COLO829 (cell line): ENCODE measurements at places on chromosomes 7 and 10.

DNA sequence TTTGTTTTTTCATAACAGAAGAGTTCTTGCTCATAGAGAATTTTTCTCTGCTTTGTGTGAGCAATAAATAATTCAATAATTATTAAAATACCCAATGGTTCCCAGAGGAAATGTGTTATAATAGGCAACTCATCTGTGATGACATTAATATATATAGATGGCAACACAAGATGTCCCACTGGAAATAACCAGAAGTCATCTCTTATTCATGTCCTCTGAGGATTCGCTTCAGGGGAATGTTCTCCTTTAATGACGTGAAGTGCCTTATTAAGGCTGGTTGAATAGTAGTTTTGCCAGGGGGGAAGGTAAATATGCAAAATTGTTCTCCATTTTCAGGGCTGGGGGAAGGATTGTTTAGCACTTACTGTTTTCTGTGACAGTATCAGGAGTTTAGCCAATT is 3.1 kb downstream of the SLC39A12 start:
- DNase-seq, result no peak

GRCh38 chr7:20484356-20484755 is 131.1 kb upstream of the ABCB5 start:
- DNase-seq, result peak; percentile 40

GRCh38 chr7:150994141-150994837 is 3.5 kb downstream of the NOS3 start:
- no peak for DNase-seq

GRCh38 chr10:82986216-82986615 is 1111.2 kb downstream of the NRG3 start:
- DNase-seq, result no peak

DNA sequence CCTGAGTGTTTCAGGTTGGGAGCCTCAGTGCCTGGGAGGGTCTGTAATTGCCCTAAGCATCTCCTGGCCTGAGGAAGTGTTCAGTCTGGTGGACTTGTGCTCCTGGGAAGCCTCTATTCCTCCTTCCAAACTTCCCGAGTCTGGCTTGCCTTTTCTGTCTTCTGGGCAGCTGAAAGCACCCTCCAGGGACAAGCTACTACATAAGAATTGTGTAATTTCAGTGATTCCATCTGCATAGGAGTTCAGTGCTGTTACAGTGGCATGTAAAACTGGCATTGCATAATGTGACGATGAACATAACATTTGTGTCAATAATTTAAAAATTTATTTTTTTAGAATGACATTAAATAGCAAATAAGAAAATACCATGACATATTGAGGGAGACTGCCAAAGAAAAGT is 109.3 kb downstream of the AOAH start:
- DNase-seq, result no peak

GRCh38 chr7:71793251-71793650 is 618.9 kb downstream of the CALN1 start:
- DNase-seq, result no peak

DNA sequence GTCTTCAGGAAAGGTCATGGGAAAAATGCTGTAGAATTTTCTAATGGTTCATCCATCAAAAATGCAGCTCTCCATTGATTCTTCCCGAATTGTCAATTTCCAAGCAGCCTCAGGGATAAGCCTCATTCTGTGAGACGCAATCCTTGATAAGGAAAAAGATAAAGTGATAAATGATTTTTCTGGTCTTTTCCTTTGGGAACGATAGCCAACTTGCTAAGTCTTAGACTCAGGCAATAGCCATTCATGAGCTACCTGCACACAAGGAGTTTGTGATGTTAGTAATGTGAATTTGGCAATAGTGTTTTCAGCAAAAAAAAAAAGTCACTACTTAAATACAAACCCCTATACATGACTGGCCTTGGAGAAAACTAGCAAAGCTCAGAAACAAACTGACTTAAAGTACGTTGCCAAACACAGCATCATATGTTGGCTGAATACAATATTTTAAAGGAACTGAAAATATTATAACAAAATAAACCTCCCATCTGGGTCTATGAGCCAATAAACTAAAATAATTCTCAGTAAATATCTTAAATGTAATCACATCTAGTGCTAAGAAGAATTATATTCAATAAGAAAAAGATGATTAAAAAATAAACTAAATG is 75.5 kb downstream of the KLF6 start:
- no peak for DNase-seq

GRCh38 chr10:77060913-77061312 is 576.7 kb downstream of the KCNMA1 start:
- DNase-seq, result no peak

GRCh38 chr7:98213888-98214810 is 2.9 kb downstream of the BHLHA15 start:
- DNase-seq, result no peak
